ENCODE measurements at places on chromosomes 4 and X.

DNA sequence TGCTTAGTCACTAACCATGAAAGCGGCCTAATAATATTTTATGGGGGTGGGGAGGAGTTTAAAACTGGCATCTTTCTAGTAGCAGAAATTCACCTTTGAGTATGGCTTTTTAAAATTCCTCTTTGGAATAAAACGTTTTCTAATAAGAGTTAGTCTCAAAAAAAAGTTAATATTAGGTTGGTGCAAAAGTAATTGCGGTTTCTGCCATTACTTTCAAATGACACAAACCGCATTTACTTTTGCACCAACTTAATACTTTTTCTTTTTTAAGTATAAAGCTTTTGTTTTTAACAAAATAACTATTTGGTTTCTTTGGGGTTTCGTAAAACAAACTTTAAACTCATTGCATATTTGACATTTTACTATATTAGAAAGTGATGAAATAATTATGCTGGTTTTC, 68.4 kb downstream of the FBXO8 start:
- DNase-seq = no peak

DNA sequence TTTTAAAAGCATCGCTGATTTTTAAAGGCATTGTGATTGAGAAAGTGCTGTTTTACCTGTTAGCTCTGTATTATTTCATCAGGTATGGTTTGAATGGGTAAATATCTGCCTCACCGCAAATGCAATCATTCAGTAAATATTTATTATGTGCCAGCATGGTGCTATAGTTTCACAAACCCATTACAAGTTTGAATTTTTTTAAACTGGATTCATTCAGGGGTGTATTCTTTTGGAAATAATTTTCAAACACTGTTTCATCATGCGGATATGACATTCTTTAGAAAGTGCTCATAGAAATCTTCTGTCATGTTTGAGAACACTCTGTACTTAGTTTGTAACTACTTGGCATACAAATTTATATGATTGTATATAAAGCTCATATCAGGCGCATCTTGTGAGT, 37.2 kb downstream of the LIMCH1 start:
- no peak for DNase-seq

GRCh38 chrX:53594354-53594753, 92.2 kb downstream of the HUWE1 start:
- DNase-seq = no peak

- no peak for DNase-seq
Observed at GRCh38 chr4:140090215-140090731, 63.7 kb downstream of the MAML3 start.

DNA sequence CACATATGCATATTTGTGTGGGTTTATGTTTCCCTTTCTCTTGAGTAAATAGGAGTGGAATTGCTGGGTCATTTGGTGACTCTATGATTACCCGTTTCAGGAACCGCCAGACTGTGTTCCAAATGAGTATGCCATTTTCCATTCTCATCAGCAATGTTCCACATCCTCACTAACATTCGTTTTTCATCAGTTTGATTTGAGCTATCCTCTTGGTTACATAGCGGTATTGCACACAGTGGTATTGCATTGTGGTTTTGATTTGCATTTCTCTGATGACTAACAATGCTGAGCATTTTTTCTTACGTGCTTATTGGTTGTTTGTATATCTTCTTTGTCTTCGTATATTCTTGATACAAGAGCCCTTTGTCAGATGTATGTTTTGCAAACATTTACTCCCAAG, 218.0 kb upstream of the AMOT start:
- no peak for DNase-seq

DNA sequence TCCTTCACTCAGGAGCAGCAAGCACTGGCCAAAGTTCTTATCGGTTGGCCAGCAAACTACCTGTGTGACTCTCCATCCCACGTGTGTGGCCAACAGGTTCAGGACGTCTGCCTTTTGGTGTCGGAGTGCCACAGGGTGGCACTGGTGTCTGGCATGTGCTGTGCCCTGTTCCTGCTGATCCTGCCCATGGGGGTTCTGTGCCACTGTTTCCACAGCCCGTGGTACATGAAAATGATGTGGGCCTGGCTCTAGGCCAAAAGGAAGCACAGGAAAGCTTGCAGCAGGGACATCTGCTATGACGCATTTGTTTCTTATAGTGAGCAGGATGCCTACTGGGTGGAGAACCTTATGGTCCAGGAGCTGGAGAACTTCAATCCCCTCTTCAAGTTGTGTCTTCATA, 4.6 kb upstream of the TLR2 start:
- DNase-seq = no peak

GRCh38 chr4:186984105-186984644, 260.5 kb upstream of the FAT1 start:
- DNase-seq = no peak

DNA sequence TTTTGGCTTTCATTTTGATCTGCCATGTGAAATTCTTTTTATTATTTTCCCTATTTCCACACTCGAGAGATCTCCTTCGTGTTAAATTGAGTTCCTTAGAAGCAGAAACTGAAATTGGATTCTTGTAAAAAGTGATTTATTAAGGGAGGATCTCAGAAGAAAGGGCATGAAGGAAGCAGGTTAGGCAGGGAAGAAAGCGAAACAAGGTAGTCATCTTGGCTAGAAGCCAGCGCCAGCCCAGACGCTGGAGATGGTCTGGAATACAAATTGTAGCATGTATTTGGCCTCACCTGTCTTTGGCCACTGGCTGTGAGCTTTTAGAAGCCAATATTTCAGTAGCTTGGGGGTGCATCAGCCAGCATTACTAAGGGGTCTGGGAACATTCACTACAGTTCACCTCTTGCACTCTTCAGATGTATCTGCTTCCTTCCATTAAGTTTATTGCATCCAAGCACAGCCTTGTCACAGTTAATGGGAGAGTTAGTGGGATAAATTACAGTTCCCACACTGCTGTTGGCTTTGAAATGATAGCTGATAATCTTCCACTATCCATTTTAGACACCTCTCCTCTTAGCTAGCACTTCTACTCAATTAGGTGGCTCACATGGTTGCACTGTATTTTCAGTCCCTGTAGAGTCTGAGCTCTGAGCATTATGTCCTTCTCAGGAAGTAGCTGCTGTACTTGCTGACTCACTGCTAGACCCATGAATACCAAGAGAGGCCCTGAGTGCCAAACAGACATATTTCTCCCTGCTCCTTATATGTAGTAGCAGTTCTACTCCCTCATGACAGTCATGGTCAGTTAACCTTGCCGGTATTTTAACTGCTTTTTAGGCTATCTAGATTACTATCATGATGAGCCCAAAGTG, 14.6 kb downstream of the GRXCR1 start:
- no peak for DNase-seq

DNA sequence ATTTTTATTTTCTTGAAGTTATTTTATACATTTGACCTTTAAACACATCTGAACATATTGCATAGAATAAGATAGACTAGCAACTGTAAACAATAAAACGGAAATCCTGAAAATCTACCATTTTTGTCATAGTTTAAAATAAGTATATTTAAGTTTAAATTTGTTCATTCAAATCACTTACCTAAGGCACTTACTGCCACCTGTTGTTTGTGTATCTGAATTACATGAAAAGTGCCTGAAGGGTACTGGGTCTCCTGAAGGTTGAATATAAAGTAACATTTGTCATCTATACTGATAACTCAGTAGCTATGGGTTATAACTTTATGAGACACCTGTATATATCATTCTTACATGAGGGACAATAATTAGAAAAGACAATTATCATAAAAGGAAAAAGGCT, 38.6 kb downstream of the TRPC5 start:
- DNase-seq = no peak

GRCh38 chr4:148420397-148420796, 21.8 kb downstream of the NR3C2 start:
- no peak for DNase-seq

DNA sequence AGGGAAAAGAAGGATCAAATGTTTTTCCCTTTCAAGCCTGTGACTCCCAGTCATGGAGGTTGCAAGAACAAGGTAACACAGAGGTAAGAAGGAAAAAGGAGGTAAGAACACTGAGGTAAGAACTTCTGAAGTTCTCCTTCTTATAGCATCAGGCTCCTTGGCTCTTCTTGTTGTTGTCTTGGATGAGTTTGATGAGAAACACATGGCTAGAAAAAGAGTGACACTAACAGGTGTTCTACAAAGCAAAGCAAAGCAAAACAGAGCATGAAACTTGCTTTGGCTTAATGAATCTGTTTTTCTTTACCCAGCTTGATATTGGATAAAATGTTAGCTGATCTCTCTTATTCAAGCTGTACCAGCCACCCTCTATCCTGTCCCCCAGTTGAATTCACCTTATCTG, 231.2 kb upstream of the F9 start:
- no peak for DNase-seq

- no peak for DNase-seq
Observed at GRCh38 chr4:92304606-92305005, 840 bp downstream of the GRID2 start.
